Adipose tissue (tissue), 3 donors: ENCODE measurements at places on chromosomes 11 and 22. TPM values are rescaled to one million over a fixed set of nuclear protein-coding genes. Genes with fewer than 3 reads are reported as not detected.

AGBL2 gene
- 0.62 TPM for polyA plus RNA-seq

CLTCL1 gene
- 5.7 TPM for polyA plus RNA-seq

SULT4A1 gene
- 0.11 TPM for polyA plus RNA-seq

CALCA gene
- polyA plus RNA-seq, result not detected

APLNR gene
- polyA plus RNA-seq, result 5.9 TPM

XPNPEP3 gene
- polyA plus RNA-seq, result 3.6 TPM

CRYAB gene
- 100 TPM for polyA plus RNA-seq
